ENCODE measurements at places on chromosomes 5 and 9.

DNA sequence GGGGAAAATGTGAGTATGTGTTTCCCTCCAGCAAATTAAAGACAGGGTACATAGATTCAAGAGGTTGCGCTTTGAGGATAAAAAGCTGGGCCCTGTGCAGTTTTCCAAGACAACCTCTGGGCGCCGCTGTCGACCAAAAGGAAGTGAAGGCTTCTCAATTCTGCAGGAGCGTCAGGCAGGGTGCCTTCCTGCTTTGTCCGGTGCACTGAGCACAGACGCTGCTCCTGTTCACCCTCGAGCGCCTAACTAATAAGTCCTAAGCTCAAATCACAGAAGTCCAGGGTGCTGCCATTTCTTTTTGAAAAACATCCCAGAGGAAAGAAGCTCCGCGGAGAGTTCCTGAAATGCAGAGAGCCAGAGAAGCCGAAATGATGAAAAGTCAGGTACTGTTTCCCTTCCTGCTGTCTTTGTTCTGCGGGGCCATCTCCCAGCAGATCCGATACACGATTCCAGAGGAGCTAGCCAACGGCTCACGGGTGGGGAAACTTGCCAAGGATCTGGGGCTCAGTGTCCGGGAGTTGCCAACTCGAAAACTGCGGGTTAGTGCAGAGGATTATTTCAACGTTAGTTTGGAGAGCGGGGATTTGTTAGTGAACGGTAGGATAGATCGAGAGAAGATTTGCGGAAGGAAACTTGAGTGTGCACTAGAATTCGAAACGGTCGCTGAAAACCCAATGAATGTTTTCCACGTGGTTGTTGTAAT is at the start of gene PCDHGB1:
TSS of gene PCDHGB1 (plus strand) at position 183 of the 703 bp plus-strand sequence. CDS start at position 345, 162 bp downstream.
- peak; percentile 36 for DNase-seq

GRCh38 chr5:58988938-58989337 is 406.1 kb downstream of the RAB3C start:
- no peak for DNase-seq

DNA sequence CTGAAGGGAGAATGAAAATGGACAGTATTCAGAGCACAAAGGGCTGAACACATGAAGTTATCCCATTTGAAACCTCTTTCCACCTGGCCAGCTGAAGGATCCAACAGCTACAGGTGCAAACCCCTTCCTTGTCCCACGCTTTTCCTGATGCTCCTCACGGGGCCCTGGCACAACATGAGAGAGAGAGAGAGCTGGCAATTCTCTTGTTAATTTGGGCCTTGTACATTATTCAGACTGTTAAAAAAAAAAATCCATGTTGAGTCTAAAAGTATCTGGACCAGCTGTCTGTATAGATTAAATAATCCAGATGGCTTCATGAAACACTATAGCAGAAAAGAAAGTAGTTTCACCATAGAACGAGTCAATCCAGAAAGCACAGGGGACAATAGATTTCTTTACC is 74.1 kb downstream of the HMHB1 start:
- DNase-seq: no peak

GRCh38 chr9:83440641-83441040 is 97.6 kb downstream of the FRMD3 start:
- no peak for DNase-seq

DNA sequence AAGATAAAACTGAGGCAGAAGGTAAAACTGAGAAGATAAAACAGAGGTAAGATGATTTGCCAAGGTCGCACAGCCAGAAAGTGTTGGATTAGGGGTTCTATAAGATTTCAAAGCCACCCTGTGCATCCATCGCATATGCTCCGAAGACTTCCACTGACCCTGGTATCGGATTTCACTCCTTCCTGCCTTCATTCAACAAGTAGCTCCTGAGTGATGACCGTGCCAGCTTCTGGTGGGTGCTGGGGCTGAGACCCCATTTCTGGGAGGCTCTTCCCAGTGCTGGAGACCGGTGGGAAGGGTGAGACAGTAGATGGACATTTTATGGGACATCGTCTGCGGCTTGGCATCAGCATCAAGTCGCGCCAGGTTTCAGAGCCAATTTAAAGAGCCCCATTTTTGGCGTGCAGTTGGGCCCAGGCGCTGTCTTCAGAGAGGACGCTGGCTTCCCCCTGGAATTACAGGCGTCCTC is 53.7 kb upstream of the DAB2IP start:
- DNase-seq: no peak
